Astrocyte (in vitro differentiated cells and primary cell): ENCODE measurements at places on chromosomes 11 and 22. TPM values are rescaled to one million over a fixed set of nuclear protein-coding genes. Genes with fewer than 3 reads are reported as not detected.

The RAPSN gene
- 0.86 and 0.96 TPM in 2 replicates for total RNA-seq

DNA sequence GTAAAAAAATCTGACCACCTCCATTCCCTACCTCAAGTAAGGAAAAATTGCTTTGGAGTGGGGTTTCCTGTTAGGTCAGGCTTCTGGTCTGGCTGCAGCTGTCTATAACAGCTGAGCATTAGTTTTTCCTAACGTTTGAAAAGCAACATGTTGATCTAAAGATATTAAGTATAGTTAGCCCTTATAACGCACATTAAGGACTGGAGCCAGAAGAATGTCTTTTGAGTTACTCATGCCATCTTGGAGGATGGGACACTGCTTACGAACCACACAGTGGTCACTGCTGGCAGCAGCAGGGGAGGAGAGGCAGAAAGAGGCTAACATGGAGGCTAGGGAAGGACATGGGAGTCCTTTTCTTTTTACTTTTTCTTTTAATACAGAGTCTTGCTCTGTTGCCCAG lies 44.1 kb upstream of the GDPD4 start:
- DNase-seq, result peak; percentile 94

DNA sequence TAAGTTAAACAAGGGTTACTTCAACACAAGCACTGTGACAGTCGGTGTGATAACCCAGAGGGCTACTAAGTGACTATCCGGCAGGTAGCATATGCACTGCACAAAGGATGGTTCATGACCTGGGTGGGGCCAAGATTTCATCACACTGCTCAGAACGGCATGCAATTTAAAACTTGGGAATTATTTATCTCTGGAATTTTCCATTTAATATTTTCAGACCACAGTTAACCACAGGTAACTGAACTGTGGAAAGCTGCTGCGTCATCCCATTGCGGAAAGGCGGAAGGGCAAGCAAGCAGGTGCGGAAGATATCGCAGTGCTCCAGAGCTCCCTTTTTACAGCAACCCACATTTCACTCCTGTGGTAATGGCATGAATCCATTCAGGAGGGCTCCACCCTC lies 540.8 kb downstream of the INSC start:
- DNase-seq, result no peak

DNA sequence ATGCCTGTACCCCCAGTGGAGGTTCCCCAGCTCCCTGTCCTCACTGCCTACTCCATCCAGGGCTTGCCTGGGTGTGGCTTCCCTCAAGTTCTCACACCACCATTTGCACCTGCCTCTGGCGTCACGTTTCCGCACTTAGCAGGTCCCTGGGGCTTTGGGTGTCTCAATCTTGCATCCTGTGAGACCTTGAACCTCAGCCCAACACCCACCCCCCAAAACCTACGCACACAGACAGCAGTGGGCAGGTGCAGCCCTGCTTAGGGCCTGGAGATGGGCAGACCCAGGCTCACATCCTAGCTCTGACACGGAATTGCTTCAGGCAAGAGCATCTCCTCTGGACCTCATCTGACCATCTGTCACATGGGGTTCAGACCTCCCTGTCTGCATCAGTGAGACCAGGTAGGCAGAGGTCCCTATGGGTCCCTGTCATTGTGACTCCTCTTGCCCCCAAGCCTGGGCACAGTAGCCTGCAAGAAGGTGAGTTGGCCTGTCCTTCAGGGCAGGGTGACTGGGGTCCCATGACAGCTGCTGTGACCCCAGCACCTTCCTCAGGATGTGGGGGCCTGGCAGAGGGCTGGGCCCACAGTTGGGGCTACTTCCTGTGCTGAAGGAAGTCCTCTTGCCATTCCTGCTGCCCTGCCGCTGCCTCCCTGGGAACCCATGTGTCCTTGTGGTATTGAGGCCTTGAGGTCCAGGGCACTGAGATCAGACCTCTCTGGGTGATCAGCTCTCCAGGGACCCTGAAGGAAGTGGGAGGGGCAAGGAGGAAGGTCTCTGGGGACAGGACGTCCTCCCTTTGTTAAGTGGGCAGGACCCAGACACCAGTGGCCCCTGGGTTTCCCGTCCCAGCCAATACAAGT lies 2.0 kb downstream of the SIPA1 start:
- no peak for DNase-seq

DNA sequence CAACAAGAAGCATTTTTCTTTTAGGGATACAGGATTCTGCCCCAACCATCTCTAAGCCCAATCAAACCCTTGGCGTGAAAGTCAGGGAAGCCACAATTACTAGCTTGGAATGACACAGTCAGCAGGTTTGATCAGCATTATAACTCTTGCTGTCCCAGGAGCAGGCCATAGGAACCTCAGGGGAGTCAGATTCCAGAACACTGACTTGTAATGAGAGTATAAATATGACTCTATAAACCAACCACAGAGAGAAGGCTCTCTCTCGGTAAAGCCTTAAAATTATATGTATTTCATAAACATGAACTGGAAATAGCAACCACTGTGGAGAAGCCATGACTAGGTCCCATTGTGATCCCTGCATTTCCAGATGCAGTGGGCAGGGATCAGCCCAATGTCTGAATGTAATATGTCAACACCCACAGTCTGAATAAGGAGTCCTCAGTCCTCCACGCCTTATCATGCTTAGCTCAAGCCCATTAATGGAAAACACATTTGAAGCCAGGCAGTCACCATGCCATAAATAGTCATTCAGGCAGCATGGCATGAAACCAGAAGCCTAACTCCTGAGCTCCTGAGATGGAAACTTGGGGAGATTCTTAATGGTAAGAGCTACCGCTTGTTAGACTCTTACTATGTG lies 99.1 kb upstream of the MTNR1B start:
- DNase-seq, result peak; percentile 19

DNA sequence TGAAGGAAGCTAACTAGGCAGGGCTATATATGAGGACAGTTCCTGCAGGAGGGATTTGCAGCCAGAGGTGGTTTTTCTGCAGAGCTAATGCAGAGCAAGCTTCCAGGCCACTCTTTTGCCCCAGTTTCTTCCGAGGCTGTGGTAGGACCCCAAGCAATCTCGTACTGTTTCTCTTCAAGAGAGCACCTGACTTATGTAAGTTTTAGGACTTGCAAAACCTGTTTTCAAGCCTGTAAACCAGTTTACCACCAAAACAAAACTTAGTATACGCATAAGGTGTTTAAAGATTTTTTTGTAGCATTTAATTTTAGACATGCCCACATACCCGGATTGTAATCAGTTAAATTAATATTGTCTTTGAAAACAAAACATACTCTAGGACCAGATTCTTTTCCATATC lies 7.7 kb upstream of the APLP2 start:
- no peak for DNase-seq

- DNase-seq, result peak; percentile 84
These were observed 139.6 kb upstream of the E2F8 start for GRCh38 chr11:19380375-19380774.

GRCh38 chr11:31499576-31500178 lies 9.7 kb downstream of the IMMP1L start:
- DNase-seq, result peak; percentile 58

The SYTL2 gene
- total RNA-seq, result 35.2 and 36.9 TPM in 2 replicates

GRCh38 chr11:47725442-47726117 lies 10.4 kb upstream of the AGBL2 start:
- DNase-seq, result no peak

DNA sequence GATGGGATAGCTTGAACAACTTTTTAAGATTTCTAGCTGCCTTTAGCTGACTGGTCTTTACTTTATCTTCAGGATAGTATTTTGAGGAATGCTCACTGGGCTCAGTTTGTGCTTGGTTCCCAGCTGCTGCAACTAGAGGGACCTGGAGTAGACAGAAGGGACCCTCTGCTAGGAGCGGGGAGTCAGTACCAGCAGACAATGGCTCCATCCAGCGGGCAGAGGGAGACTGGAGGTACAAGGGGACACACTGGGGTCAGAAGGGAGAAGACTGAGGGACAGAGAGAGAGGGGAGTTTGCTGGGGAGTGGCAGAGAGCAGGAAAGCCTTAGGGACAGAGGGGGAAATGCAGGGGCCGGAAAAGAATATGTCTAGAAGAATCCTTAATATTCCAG lies 22.0 kb upstream of the ACER3 start:
- DNase-seq, result no peak

DNA sequence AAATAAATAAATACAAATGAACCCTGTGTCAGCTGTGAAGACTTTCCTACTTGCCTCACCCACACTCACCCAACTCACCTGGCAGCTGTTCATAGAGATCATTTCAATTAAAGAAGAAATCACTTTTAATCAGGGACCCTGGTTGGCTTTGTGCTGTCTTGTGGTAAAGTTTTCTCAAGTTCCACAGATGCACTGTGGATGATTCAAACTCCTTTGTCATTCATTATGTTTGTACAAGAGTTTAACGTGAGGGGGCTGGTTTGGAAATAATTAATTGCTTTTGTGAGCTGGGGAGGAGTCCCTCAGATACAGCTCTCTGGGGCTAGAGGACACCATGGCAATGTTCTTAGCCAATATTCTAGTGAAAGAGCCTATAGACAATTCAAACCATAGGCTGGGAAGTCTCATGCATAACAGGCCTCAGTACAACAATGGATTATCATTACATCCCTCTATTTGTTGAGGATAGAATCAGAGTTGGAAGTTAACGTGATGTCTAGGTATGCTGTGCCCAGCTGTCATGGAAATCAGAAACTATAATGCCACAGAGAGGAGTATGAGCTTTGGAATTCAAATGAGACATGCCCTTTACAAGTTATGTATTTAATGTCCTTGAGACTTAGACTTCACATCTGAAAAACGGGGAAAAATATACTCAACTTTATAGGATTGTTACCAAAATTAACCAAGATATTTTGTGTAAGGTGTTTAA lies 698.5 kb downstream of the KCNA4 start:
- DNase-seq, result peak; percentile 95

DNA sequence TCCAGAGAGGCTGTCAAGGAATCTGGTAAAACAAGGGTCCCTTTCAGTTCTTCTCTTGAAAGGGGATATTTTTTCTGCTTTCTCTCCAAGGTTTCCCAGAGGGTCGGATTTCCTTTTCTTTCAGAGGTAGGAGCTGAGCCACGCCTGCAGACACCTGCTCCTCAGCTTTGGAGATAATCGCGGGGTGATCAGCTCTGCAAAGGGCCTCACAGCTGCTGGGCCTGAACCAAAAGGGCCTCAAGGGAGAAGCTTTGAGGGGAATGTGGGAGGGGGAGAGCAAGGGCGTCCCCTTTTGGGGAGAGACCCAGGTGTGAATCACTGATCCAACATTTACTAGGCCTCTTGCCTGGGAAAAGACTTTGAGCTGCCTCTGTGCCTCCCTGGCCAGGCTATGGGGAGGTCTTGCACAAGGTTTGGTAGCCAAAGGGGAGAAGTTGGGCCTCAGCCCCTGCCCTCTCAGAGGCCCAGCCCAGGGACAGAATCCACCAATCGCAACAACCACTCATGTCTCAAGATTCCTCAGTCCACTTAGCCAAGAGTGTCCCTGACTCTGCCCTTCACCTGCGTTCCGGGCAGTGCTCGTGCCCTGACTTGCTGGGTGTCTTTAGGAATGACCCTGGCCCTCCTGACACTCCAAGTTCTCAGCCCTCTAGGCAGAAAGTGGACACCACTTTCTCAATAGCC lies 14.0 kb upstream of the TP53I11 start:
- DNase-seq, result no peak

GRCh38 chr11:11641581-11641980 lies 19.8 kb upstream of the GALNT18 start:
- DNase-seq, result no peak

The PRAME gene
- not detected in 2 replicates for total RNA-seq

DNA sequence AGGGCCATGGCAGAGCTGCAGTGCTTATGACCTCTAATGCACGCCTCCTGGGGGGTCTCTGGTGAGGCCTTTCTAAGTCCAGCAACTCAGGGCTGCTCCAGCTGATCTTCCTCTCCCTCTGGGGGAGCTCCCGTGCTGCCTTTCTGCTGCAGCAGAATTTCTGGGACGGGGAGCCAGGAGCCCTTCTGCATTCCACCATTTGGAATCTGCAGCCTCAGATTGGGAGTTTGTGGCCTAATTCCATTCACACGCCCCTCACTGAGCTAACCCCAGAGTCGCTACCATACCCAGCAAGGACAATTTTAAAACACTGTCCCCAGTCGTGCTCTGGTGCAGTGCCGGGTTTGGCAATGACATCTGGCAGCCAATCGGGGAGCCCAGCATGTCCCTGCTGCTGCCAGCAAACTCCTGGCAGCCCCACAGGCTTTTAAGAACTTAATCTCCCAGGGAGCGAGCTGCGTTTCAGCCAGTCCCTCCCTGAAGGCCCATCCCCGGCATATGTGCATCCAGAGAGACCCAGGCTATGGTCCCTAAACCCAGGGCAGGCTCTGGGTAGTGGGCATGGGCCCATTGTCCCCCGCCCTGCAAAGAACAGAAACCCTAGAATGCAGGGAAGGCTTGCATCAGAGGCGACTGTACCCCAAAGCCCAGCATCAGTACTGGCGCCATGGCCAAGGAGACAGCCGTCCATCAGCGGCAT lies 4.7 kb downstream of the SHANK2 start:
- no peak for DNase-seq

DNA sequence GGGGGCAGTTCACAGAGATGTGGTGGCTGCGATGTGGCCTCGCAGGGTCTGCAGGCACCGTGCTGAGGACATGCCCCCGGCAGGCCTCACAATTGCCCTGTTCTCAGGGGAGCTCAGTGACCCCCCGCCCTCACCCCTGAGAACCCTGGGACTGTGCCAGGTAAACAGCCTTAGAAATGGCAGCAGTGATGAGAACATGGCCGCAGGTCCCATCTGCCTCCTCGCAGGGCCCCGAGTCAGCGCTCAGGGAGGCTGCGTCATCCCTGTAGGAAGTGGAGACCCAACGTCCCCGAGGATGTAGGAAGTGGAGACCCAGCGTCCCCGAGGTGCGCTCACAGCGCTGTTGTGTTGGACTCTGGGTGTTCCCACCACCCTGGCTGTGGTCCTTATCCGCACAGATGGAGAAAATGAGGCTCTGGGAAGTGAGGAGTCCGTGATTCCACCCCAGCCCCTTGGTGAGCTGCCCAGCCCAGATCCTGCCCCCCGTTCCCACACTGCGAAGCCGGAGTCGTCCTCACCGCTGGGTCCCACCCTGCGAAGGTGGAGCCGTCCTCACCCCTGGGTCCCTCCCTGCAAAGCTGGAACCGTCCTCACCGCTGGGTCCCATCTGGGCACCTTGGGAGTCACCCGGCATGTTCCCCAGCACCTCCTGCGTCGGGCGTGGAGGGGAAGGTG lies 1086.8 kb downstream of the BRD1 start:
- DNase-seq, result no peak

GRCh38 chr22:41368543-41369423 lies 13.0 kb upstream of the TEF start:
- DNase-seq, result no peak

The RFPL3 gene
- total RNA-seq, result not detected in 2 replicates

GRCh38 chr11:106306942-106307341 lies 229.5 kb downstream of the AASDHPPT start:
- DNase-seq, result no peak

GRCh38 chr11:133078012-133078411 lies 454.3 kb downstream of the OPCML start:
- DNase-seq, result no peak

GRCh38 chr11:115409116-115409670 lies 95.0 kb downstream of the CADM1 start:
- DNase-seq, result no peak

- DNase-seq, result no peak
These were observed 328.3 kb downstream of the LARGE1 start for GRCh38 chr22:33591946-33592345.

- DNase-seq, result no peak
These were observed 79.1 kb downstream of the GUCY1A2 start for GRCh38 chr11:106939157-106939556.

- no peak for DNase-seq
These were observed 42.5 kb downstream of the CLPB start for GRCh38 chr11:72391638-72392423.
